ENCODE measurements at places on chromosomes 11 and 22.

- DNase-seq: no peak
Measured at GRCh38 chr22:41799486-41800347, 762 bp upstream of the CCDC134 start.

DNA sequence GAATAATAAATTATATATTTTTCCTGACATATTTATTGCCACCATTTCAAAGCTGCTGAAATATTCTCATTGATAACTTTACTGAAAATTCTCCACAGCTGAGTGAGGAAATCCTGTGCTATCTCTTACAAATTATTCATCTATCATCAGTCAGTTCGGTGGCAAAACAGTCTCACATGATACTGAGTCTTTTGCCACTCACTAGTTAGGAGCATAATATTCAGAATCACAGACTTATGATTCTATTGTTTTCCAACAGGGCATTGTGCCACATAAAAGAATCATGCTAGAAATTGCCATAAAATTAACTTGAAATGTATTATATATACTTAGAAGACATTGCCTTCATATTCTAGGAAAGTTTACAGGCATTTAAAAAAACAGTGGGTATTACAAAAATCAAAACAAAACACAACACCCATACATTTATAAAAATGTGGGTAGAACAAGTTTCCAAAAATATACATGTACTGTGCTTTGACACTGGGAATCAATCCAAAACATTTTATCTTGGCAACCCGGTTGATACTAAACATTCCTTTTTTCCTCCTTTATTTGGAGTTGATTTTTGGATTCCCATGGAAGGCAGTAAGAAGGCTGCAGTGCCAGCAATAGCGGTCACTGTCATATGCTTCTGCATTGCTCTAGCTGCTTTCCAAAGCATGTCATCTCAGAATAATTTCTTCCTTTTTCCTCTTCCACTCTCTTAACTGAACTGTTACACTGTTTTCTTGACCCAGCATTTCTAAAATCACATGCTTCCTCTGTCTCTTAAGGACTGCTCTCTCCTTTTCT lies 42.5 kb downstream of the ATG16L2 start:
- no peak for DNase-seq

GRCh38 chr11:16607675-16608644 lies 130.5 kb upstream of the C11orf58 start:
- DNase-seq: no peak

GRCh38 chr11:102111787-102112508 lies 1.7 kb downstream of the YAP1 start:
- DNase-seq: no peak

- DNase-seq: peak; percentile 11
Measured at GRCh38 chr11:66082946-66083698, 13.1 kb downstream of the PACS1 start.

DNA sequence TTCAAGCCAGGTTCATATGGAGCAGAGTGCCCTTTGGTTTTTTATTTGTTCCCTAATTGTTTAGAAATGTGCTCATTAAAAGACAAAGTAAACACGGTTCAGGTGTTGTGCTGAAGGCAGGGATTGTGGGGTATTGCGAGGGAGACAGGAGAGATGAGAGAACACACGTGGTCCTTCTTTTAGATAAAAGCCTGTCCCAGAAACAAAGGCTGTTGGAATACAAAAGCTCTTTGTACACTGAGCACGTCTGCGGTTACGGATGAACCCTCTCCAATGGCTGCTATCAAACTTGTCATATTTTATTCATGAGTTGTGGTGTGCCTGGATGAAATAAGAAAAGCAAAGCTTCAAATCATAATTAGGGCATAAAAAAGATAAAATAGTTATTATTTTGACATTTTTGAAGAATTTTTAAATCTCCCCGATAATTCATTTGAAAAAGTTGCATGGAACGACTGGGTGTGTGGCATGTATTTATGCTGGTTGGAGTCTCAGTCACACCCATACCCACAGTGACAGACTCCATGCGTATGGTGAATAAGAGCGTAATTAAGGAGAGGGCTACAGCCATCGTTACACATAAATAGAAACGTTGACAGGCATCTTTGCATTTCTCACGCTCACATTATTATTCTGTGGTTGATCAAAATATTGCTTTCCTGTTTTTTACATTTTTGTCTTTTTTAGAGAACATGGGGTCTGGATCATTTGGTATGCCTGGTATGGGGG lies 92.9 kb downstream of the NELL1 start:
- no peak for DNase-seq

DNA sequence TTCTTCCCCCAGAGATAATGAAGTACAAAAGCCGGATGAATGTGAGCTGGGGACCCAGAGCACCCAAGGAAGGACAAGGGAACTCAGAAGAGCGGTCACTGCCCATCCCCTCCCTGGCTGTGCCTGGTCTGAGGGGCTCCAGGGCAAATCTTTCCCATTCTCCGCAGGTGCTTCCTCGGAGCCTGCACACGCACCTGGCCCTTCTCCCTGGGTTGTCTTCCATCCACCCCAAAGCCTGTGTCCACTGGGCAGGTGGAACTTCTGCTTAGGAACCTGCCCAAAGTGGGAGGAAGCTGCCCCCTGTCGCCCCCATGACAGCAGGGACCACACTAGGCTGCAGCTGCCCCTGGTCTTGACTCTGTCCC lies 121.0 kb upstream of the FGF3 start:
- DNase-seq: no peak

- DNase-seq: no peak
Measured at GRCh38 chr22:46049726-46050450, 72.9 kb upstream of the WNT7B start.

DNA sequence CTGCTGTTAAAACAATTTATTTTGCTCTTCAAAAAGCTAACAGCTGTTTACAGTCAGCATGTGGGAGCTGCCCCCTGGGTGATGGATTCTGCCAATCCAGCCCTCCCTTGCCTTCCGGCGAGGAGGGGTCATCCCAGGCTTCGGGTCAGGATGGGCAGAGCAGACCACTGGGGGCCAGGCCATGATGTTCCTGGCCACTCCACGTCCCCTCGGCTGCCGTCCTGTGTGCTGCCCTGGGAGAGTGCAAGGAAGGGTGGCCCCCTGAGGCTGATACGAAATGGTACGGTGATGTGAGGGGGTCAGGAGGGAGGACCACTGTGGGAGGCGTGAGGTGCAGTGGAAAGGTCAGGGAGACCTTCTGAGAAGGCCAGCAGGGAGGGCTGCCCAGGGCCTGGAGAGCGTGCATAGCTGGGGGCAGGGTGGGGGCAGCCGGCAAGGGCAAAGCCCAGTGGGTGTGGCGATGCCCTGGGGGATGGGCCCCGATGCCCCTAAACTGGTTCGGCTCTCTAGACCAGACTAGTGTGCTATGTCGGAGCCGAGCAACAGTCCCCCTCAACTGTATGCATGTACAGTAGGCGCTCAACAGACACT lies 41.3 kb downstream of the RTN4R start:
- DNase-seq: no peak

- DNase-seq: no peak
Measured at GRCh38 chr22:50595189-50595588, 5.4 kb upstream of the MAPK8IP2 start.

DNA sequence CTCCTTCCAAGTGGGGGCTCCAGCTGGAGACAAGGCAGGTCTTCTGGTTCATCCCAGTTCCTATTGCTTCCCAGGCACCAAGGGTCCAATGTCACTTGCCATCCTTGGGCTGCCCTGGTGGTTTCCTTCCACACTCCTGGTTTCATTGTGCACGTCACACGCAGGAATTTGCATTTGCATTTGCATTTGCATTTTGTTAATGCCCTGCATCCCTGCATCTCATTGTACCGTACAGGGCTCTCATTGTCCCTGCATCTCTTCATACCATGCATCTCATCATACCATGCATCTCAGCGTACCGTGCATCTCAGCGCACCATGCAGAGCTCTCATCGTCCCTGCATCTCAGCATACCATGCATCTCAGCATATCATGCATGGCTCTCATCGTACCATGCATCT lies 112.2 kb upstream of the SYT13 start:
- DNase-seq: no peak

DNA sequence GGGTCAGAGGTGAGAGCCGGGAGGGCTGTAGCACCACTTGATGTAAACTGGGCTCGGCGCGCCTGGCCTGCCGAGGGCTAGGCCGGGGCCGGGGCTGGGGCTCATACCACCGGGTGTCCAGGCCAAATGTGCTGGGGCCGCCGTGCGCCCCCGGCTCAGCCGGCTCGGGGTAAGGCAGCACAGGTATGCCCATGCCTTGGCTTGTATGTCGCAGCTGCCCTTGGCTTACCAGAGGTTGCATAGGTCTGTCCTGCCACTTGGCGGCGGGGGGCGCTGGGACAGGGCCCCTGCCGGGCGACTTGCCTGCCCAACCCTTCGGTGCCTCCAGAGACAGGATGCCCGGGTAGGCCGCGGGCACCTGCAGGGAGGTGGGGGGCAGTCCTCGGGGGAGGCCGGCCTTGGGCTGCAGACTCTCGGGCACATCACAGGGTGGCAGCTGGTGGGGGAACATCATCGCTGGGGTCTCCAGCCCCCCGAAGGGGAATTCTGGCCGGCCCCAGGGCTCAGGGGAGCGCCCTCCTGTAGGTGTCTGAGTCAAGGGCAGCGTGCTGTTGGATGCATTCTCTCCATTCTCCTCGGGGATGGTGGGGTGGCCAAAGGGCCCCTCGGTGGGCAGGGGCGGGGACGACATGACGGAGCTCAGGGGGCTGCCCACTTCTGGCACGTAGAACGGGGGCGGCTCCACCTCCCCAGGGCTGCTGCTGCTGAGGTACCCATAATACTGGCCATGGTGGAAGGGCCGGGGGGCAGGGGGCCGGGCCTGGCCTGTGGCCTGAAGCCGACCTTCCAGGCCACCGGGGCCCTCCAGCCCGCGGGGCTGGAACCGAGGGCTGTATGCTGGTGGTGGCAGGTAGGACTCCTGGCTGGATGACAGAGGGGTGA lies 36.4 kb downstream of the IGSF9B start:
- no peak for DNase-seq
